ENCODE measurements at places on chromosomes 3 and 15.

GRCh38 chr15:69456208-69457166 is 3.9 kb downstream of the RPLP1 start:
- no peak for DNase-seq

DNA sequence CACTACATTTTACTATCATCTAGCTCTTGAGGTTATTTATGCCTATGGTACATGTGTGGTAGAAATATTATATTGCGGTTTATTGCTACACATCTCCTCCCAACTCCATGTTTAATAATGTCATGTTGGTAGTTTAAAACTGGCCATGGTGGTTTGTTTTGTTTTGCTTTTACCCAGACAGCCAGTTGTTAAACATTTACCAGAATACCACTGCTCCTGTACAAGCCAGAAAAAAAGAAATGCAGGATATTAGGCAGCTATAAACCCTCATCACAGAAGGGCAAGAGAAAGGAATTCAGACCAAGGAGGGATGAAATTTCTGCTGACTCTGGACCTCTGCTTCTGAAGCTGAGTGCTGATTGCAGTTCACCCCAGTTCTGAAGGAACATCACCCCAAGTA is 451.8 kb upstream of the IL12A start:
- no peak for DNase-seq

GRCh38 chr15:58361273-58361759 is 70.5 kb upstream of the LIPC start:
- DNase-seq: no peak

- DNase-seq: no peak
These were observed 207.6 kb downstream of the ADAMTS17 start for GRCh38 chr15:100134089-100134583.

- DNase-seq: no peak
These were observed 233.5 kb downstream of the IL20RB start for GRCh38 chr3:137191133-137191923.

DNA sequence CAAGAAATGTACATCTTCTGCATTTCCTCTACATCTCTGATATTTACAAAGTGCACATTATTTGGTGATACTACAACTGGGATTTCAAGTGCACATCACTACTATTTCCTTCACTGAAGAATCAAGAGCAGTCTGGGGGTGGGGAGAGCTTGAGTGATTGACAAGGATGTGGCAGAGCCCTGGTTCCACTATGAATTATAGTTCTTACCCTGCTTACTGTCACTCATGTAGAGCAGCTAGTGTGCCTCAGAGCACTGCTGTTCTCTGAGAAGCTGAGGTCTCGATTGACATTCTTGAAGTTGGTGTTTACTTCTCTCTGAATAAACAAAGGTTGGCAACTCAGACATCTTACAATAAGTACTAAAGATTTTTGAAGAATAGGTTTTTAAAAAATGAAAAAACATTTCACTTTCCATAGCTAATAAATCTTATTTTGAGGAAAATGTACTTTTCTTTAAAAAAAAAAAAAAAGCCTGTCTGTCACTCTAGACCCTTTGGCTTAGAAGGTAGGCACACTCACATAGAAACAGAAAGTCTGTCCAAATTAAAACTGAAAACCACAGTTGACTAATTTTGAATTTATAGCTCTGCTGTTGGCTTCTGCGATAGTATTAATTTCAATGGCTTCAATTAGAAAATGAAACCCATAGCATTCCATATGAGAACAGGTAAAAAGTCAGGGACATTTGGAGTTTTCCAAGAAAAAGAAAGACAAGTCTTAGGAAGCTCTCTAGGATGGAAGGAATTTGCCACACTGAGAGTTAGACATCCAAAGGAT is 5.6 kb downstream of the GREM1 start:
- no peak for DNase-seq

All from omental fat pad (tissue), 4 donors.